ENCODE measurements at places on chromosomes 7 and 10.

DNA sequence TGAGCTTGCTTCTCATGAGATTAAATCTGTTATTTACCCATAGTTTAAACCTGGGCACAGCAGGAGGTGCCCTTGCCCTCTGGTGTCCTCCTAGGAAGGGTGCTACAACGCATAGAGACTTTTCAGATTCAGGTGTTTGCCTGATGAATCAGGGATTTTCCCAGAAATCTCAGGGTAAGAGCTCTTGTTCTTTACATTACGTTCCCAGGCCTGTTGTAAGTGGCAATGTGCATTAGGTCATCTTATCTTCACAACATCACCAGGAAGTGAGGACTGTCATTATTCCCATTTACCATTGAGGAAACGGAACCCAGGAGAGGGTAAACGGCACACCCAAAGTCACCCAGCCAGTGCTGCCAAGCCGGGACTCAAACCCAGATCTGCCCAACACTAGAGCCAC, 73.0 kb downstream of the NHLRC2 start:
- DNase-seq, result no peak

GRCh38 chr7:727104-727805, at the start of gene PRKAR1B:
Gene PRKAR1B, minus strand, starts transcription at chr7:727281. Its CDS starts 15,776 bp downstream, at chr7:711505.
- DNase-seq, result peak; percentile 42

DNA sequence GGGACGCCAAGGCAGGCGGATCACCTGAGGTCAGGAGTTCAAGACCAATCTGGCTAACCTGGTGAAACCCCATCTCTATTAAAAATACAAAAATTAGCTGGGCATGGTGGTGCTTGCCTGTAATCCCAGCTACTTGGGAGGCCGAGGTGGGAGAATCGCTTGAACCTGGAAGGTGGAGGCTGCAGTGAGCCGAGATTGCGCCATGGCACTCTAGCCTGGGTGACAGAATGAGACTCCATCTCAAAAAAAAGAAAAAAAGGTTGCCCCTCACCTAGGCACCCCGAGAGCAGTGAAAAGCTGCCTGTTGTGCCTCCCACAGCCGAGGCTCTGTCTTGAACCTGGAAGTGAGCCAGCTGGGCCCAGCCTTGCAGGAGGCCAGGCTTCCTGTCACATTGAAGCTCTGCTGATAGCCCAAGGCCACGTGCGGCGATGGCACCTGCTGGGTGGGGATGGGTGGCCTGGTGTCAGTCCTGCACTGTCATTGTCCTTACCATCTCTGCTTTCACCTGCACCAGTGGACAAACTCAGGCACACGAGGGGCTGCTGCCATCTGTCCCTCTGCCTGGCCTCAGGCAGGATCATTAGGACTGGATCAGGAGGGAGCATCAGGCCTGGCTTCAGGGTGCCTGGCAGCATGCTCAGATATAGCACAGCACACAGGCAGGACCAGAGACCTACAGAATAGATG, 37.8 kb downstream of the DNAJB12 start:
- no peak for DNase-seq

- no peak for DNase-seq
Measured at GRCh38 chr7:27124096-27124901, 6.3 kb downstream of the HOXA4 start.

DNA sequence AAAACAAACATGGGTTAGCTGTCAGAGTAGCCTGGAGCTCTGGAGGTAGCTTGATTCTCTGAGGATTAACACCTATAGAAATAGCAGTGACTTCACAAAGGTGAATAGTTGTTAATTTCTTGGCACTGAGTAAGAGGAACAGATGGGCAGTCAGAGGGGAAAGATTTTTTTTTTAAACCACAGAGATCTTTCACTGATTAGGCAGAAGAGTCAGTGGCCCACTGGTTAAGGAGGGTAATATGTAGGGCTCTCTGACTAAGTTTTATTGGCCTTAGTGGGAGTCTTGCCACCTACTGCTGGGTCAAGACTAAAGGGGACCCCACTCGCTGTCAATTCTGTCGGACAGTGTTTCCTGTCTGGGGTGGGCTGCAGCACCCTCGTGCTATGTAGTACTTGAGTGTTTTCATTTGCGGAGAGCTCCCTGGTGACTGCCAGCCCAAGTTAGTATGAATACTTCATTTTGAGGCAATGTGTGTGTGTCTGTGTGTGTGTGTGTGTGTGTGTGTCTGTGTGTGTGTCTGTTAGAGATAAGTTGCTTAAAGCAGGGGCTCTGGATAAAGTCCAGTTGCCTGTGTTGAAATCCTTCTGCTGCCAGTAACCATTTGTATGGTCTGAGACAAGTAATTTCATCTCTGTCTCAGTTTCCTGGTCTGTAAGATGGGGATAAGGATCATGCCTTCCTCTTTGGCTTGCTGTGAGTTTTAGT, 145.2 kb downstream of the ARID5B start:
- DNase-seq, result peak; percentile 17

- DNase-seq, result no peak
Measured at GRCh38 chr10:9339716-9340115, 1285.2 kb downstream of the GATA3 start.

DNA sequence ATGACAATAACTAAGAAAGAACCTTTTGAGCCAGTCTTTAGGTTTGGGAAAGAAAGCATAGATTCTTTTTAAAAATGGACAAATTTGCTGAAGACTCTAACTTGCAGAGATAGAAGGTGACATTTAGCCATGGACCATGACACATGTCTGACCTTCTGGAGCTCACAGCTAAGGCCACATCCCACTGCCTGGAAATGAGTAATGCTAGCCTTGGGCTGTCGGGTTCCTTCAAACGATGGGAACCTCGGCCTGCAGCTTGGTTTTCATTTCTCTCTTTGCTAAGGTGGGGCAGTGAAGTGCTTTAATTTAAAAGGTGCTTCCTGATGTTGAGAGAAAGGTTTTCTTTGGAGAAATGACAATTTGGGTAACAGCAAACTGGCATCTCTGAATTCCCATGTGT, 223.2 kb downstream of the FANK1 start:
- no peak for DNase-seq

DNA sequence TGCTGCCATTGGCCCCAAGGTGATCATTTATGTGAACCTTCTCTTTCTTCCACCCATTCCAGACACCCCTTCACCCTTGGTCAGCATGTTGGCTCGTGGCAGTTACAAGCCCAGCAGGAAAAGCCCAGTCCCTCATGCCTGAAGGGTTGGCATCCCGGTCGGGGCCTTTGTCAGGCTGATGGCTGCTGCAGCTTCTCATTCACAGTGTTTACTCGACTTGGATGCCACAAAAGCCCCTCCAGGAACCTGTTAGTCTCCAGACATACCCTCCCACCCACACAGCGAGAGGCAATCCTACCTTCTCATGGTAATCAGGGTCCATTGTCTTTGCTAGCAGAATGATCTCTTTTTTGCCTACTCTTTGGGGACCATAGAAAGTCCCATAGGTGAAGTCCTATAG, 200.8 kb upstream of the PFKP start:
- DNase-seq, result no peak

- DNase-seq, result no peak
Measured at GRCh38 chr10:103493362-103493915, at the start of gene NEURL1. Gene NEURL1, plus strand, starts transcription at chr10:103493705. Its CDS starts 683 bp downstream, at chr10:103494388.

DNA sequence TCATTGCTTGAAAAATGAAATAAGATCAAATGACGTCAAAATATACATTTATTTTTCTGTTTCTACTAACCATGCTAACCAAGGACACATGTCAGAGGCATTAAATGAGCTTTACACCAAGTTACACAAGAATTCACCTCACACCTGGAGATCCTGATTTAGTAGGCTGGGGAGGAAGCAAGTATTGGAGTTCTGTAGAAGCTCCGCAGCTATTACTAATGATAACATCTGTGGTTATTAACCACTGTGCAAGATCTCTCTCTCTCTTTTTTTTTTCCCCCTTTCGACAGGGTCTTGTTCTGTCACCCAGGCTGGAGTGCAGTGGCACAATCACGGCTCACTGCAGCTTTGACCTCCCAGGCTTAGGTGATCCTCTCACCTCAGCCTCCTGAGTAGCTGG, 104.0 kb downstream of the ZNF22 start:
- DNase-seq, result no peak

DNA sequence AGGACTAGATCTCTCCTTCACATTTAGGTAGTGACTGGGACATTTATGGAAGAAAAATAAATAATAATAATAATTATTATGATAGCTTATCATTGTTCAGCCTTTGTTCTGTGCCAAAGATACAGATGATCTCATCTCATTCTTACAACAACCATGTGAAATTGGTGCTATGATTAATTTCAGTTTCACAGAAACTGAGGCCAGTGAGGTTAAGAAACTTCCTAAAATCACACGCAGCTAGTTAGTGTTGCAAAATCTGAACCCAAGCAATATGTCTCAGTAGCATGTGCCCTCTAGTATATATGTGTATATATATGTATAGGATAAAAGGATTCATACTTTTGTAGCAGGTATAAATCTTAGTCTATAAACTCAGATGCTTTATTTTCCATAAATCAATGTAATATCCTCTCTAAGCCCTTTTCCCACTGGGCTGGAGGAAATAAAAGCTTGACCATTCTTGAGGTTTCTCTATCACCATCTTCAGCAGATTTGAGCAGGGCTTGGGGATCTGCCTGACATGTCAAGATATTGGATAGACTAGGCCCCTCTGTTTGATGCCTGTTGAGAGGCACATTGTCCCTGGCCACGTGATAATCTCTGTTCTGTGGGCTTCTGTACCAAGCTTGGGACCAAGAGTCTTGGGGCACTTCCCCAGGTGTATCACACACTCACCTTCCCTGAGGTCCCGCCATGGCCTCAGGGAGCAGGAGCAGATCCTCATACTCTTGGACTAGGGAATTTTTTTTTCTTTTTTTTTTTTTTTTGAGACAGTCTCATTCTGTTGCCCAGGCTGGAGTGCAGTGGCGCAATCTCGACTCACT, 172.6 kb upstream of the NRP1 start:
- DNase-seq, result no peak

DNA sequence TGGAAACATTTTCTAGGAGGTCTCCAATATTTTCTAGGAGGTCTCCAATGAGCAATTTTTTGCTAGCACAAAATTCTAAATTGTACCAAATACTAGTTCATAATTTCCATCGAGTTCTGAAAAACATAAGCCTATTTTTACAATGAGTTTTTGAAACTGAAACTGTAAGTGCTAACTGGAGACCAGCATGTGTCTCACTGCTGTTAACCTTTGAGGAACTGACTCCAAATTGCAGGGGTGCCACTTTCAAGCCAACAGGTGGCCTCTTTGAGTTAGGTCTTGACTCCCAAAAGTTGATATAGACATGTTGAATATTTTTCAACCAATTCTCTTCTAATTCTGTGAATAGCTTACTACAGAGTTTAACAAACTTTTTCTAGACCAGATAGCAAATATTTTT, 58.8 kb downstream of the CAV1 start:
- DNase-seq, result no peak

GRCh38 chr10:101330631-101331225, 23.2 kb upstream of the BTRC start:
- DNase-seq, result no peak

DNA sequence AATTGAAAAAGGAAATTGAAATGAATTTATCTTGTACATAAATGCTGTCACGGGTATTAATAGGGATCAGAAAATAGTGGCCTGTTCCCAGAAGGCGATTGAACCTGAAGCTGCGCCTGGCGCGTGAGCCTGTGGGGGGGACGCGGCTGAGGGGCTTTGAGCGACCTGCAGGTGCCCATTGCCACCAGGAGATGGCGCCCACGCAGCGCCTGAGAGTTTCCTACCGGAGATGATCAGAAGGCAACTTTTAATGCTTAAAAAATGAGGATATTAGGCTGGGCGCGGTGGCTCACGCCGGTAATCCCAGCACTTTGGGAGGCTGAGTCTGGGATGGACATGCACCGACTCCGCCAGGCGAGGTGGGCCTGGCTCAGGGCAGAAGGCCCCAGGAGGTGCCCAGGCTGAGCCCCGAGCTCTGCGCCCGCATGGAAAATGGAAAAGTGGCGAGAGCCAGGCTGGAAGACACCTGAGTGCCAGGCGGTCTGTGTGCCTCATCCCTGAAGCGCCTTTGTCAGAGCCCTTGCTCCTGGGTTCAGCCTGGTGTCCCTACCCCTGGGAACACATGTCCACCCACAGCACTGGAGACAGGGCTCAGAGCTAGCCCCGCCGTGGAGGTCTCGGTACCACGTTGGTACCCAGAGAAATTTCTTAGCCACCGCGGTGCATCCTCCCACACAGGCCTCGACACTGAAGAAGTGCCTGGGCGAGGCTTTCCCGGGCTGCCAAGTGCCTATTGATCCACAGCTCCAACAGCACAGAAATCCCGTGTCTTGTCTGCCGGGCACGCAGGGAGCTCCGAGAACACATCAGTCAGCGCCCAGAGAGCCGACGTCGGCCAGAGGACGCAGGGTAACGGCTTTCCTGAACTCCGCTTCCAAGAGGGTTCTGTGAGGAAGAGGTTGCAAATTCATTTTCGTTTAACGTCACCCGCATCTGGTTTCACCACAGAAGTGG, 117.4 kb downstream of the INPP5A start:
- DNase-seq, result peak; percentile 29

DNA sequence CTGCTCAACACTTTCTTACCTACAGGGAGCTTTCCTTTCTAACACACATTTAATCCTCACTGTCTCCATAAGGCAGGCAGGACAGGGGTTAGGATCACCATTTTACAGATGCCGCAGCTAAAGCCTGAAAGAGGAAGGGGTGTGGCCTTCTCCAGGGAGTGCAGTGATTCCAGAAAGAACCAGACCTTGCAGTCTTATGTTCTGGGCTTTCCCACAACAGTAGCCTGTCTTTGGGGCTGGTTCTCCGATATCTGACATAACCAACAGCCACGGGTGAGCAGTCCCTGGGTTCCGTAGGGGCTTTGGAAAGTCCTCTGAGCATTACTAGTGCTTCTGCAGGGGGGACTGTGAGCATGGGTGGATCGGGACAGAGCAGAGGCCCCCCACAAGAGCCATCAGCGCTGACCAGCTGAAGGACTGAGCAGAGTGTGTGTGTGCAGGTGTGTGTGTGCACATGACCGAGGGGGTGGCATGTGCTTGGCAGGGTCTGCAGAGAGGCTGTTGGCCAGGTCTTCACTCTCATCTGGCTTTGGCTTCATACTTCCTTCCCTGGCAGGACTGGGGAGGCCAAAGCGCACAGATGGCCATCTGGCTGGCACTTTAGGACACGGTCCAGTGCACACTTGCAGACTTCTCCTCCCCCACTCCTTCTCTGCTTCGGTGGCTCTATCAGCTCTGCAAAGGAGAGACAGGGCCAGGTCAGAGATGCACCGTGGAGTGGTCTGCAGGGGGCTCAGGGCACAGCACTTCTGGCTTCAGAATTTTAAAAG, 400.3 kb downstream of the RPS24 start:
- no peak for DNase-seq

DNA sequence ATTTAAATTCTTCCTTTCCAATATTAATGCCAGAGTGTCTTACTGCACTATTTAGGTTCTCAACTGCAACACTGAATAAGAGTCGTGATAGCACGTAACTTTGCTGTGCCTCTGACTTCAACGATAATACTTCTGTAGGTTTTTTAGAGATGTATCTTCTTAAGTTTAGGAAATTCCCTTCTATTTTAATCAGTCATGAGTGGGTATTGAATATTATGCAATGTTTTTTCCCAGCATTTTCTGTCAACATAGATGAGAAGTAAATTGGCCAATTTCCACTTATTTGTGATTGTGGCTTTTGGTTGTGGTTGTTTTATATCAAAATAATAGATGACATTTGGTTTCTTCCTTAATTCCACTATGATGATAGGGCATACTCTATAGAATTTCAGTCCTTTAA, 6.7 kb upstream of the STK17A start:
- DNase-seq, result no peak

- no peak for DNase-seq
Measured at GRCh38 chr10:93073539-93074146, at the start of gene CYP26A1. Gene CYP26A1, plus strand, starts transcription at chr10:93073893. Its CDS starts 42 bp downstream, at chr10:93073935.

- no peak for DNase-seq
Measured at GRCh38 chr10:89219513-89220218, 12.5 kb upstream of the CH25H start.
